ENCODE measurements at places on chromosomes 5 and 9. TPM values are rescaled to one million over a fixed set of nuclear protein-coding genes. Genes with fewer than 3 reads are reported as not detected.

DNA sequence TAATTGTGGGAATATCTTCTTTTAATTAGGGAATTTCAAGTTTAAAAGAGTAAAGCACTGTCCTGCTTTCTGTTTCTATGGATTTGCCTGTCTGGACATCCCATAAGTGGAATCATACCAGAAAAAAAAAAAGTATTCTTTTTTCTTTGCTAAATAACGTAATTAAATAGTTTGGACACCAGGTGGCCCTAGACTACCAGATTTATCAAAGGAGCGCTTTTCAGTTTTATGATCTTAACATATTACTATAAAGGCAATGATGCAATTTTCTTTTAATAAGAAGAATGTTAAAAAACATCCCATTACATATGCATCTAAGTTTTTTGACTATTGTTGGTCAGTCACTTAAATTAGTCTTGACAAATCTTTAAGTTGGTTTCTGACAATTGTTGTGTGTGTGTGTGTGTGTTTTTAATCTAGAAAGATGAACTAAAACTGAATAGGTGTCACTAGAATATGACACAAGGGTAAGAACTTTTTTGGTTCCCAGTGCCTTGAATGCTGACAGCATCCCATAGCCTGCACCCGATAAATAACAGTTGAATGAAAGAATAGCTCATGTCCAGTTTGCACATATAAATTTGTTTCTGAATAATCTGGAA is 49.5 kb downstream of the C5orf22 start:
- no peak for DNase-seq
- no peaks in the 10 kb centered on the region for H3K4me1 ChIP-seq
- H3K27ac ChIP-seq, result no peak overlapping the region
- peaks cover 3% of the 10 kb centered on the region for H3K27me3 ChIP-seq

GRCh38 chr9:100322954-100323536 is 29.7 kb downstream of the TEX10 start:
- H3K4me1 ChIP-seq, result no peaks in the 10 kb centered on the region
- no peak overlapping the region for H3K4me3 ChIP-seq

DNA sequence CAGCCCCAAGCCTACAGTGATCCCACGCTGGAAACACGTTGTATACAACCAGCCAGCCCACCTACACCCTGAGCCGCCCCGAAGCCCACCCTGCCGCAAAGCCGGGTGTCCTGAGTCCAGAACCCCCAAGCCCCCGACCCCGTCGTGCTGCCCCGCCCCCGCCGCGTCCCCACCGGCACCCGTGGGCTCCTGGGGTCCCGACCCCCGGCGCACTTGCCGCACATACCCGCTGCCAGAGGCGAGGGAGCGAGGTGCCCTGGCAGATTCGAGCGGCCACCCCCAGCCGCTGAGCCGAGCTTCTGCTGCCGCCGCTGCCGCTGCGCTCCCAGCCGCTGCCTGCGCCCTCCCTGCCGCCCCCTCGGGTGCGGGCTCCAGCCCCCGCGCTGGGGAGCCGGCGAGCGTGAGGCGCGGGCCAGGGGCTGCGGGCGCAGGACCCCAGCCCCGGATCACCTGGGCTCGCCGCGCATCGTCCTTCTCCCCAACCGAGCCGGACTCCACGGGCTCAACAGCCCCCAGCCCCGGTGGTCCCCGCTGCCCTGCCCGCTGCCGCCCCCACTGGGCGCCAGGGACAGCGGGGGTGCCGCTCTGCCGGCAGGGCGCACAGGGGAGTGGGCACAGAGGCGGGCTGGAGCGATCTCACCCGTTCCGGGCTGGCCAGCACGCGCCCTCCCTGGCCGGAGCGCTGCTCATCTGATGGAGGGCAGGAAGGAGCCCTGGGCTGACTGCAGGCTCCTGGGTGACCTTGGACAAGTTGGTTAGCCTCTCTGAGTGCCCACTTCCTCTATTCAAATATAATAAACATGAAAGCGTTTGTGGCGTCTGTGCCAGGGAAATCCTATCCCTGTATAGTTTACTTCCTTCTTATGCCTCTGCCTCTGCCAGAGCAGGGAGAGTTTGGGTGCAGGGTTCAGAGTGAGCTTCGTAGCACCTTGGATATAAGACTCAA is at the start of gene HTR4:
Gene HTR4 (minus strand): TSS at position 692 of the 946 bp plus-strand sequence. CDS start 17,513 bp downstream, outside the sequence.
- DNase-seq, result no peak
- peaks cover 15% of the 10 kb centered on the region for H3K27me3 ChIP-seq
- no peaks in the 10 kb centered on the region for H3K36me3 ChIP-seq
- H3K27ac ChIP-seq, result peak within 1 kb of the TSS; percentile 45
- no peak within 1 kb of the TSS for H3K4me3 ChIP-seq
- H3K4me1 ChIP-seq, result no peaks in the 10 kb centered on the region

The ADGRD2 gene
- total RNA-seq, result not detected

DNA sequence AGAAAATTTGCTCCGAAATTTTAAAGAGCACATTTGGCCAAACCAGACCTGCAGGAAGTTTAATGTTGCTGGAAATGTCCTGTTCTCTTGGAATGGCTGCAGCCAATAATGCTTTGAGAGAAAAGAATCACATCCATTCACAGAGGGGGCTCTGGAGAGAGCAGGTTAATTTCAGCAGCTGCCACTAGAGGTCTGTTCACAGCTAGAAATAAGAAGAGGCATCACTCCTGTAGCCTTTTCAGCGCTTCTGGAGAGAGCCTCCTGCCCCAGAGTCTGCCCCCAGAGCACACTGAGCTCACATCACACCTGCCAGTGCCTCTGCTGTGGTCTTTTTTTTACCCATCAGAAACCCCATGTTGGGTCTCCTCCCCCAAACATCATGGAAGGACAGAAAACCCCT is 124.8 kb upstream of the RAD23B start:
- H3K36me3 ChIP-seq, result no peaks in the 10 kb centered on the region
- H3K27me3 ChIP-seq, result no peaks in the 10 kb centered on the region
- H3K4me1 ChIP-seq, result no peaks in the 10 kb centered on the region

DNA sequence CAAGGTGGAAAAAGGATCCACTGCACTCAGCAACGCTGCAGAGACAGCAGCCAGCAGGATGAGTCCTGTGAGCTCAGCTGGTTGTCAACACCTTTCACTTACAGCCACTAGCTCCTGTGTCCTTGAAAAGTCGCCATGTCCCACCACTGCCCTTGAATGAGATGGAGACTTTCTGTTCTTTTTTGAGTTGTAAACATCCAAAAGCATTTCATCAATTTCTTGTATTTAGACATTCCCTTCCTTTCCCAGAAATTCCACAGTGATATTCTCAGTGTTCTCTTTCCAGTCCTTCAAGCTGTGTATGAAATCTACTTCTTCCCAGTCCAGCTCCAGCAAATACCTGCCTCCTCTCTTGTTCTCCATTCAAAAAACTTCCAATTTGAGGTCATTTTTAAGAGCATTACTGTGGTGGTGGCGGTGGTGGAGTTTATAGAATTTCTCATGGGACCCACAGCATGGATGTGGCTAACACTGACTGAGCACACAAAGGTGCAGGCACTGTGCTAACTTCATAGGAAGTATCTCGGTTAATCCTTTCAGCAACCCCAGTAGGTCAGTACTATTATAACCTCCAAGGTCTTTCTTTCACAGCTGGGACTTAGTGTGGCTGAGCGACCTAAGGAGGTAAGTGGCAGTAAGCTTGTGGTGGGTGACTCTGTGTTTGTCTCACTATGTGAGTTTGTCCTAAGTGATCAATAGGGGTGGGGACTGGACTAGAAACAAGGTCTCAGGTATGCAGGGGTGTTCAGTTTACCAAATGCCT is 15.0 kb upstream of the GPX3 start:
- H3K27ac ChIP-seq, result no peak overlapping the region
- DNase-seq, result no peak

DNA sequence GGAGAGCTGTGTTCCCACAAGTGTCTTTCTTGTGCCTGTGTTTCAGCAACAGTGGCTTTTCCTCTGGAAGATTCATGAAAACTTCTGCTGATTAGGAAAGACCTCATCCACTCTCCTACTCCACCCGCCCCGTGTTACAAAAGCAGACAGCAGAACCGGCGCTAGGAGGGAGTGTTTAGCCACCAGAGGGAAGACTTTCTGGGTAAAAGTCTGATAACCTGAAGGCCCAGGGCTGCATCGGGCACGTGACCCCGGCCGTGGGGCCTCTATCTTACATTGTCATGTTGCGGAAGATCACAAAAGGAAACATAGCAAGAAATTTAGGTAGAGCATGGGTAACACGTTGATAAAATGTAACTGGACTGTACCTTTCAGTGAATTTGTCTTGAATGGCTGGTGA is 32.0 kb upstream of the DMRT2 start:
- no peak overlapping the region for H3K4me3 ChIP-seq
- no peaks in the 10 kb centered on the region for H3K36me3 ChIP-seq
- no peaks in the 10 kb centered on the region for H3K4me1 ChIP-seq
- peaks cover 14% of the 10 kb centered on the region for H3K27me3 ChIP-seq
- DNase-seq, result no peak

The DMGDH gene
- 9.5 TPM for total RNA-seq

All from adrenal gland (tissue), 19 donors.